GM19239 (cell line): ENCODE measurements at places on chromosomes 1 and 21.
A peak's percentile ranks its signal among the peaks of the same experiment; 100 is the strongest.

DNA sequence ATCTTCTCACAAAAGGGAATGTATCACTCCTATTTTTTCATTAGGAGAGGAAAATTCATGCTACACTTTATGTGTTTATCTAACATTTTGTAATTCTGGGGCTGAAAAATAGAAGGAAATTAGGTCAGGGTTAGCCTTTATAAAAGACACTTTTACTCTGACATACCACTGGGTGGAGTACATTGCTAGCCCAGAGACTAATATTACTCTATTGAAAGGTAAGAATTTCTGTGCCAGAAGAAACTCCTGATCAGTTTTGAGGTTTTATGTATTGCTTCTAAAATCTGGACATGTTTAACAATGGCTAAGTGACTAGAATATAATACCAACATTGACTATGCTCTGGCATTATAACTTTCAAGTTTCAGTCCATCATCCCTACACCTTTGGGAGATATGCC lies 724.6 kb downstream of the USP25 start:
- DNase-seq: no peak

DNA sequence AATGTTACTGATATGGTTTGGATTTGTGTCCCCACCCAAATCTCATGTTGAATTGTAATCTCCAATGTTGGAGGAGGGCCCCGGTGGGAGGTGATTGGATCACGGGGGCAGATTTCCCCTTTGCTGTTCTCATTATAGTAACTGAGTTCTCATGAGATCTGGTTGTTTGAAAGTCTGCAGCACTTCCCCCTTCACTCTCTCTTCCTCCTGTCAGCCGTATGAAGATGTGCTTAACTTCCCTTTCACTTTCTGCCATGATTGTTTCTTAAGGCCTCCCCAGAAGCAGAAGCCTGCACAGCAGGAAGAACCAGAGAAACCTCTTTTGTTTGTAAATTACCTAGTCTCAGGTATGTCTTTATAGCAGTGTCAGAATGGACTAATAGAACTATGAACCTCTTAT lies 28.4 kb downstream of the TRIM33 start:
- DNase-seq: peak; percentile 32

- DNase-seq: no peak
Measured at GRCh38 chr1:147777694-147778093, 17.3 kb upstream of the GJA5 start.

DNA sequence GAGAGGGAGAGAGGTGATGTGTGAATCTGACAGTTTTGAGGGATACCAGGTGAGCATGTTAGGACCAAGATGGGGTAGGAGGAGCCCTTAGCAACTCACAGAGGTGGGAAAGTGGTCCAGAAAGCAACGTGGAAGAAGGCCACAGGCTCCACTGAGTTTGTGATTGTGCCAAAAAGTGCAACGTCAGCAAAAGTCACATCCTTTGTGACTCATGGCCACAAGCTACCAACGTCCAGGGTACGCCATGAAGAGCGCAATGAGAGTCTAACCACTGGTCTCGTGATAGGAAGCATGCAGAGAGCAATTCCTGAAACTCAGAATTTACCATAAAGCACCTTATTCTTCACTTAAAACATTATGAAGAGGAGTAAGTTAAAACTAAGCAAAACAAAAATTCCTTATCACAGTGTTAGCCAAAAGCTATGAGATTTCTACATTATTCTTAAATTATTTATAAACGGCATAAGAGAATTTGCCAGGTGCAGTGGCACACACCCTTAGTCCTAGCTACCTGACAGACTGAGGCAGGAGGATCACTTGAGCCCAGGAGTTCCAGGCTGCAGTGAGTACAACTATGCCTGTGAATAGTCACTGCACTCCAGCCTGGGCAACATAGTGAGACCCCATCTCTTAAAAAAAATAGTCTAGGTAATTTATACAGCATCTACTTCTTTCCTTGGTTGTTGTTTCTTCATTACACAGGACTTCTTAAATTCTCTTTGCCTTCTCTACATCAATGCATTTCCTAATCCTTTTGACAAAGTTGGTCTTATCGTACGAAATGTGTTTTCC lies 55.2 kb downstream of the COLGALT2 start:
- no peak for DNase-seq

GRCh38 chr1:40822890-40823289 lies 39.3 kb downstream of the CITED4 start:
- DNase-seq: no peak

GRCh38 chr1:223716302-223716862 lies 4.0 kb downstream of the CAPN2 start:
- peak; percentile 48 for DNase-seq

DNA sequence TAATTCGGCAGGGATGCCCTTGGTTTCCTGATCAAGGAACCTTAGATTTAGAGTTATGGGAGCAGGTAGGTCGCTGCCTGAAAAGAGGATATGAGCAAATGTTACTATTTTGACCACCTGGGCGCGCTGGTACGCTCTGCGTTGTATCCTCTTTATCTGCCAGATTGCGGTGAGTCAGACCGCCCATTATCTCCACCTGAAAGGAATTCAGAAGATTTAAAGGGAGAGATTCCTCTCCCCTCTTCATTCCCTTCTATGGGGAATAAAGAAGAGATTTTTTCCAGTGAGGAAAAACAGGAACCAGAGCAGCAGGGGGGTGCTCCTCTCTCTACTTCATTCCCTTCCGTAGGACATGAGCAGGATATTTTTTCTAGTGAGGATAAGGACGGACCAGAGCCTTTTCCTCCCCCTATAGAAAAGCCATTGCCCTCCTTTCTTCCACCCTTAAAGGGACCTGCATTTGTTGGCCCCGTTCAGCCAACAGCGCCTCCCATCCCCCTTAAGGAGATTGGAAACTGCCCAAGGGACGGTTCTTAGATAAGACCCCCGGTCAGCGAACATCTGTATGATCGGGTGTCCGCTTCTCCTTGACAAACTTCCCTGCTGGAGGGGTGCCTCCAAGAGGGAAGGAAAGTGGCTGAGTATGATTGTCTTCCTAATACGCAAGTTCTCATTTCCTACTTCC lies 34.1 kb downstream of the CLCA1 start:
- DNase-seq: no peak

DNA sequence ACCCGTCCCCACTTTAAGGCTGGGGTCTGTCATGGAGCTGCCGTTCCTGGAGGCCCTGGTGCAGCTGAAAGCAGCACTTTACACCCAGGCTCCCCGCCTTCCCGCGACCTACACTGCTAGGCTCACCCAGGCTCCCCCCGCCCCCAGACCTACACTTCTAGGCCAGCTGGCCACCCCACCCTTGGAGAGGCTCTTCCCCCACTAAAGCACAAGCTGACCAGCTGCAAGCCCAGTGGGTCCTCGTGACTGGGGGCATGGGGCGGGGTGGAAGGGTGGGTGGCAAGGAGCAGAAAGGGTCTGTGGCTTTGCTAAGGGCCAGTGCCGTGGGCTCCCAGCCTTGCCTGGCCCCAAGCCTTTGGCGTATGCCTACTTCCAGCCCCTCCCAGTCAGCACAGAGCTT lies 9.7 kb upstream of the ARHGEF16 start:
- DNase-seq: no peak

GRCh38 chr21:14979264-14979663 lies 85.5 kb downstream of the NRIP1 start:
- DNase-seq: no peak

DNA sequence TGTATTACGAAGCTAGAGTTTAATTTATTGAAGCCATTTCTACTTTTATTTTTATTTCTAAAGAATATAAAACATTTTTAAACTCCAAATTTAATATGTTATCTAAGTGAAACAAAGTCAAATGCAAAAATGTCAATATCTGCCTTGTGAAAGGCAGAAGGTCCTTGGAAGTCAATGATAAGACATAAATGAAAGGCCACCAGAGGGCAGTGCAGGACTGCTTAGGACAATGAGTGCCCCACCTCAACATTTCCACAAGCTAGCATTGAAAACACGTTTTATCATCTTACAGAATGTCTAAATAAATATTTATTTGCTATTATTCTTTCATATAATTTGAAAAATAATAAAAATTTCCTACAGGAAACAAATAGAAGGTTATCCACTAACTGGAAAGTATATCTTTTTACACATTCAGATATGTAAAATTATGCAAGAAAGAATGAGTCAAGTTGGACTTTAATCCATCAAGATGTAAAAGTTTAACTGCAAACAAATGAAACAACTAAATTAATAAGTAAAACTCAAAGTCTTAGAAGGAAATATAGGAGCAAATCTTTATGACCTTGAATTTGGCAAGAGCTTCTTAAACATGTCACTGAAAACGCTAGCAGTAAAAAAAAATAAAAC lies 140.1 kb upstream of the FMN2 start:
- peak; percentile 22 for DNase-seq

GRCh38 chr1:207824691-207825408 lies 73.0 kb downstream of the CD46 start:
- DNase-seq: no peak

GRCh38 chr1:207497941-207498340 lies 2.0 kb downstream of the CR1 start:
- DNase-seq: no peak

- no peak for DNase-seq
Measured at GRCh38 chr1:51515982-51516648, 3.0 kb downstream of the EPS15 start.

- DNase-seq: no peak
Measured at GRCh38 chr1:64574301-64574700, 104.4 kb downstream of the CACHD1 start.

GRCh38 chr1:41498391-41498790 lies 13.9 kb upstream of the EDN2 start:
- no peak for DNase-seq

DNA sequence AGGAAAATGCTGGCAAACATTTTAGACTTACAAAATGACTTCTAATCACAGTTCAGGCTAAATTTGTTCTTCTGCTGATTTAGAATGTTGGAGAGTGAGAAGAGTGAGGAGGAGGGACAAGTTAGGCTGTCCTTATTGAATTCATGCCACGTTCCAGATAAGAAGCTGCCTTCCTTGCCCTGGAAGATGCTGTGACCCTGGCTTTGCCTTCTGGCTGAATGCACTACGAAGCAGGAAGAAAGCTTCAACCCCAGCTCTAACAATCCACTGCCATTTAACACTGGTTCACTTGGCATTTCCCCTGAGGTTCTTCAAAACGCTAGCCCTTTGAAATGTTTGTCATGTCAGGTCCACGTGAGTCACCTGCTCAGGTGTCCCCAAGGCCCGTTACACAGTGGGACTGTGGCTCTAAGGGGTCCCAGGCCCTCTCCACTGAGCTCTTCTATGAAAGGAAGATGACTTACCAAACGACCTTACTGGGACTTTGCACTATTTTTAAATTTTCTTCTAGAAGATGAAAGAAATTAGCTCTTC lies 30.0 kb upstream of the LRRC8C start:
- no peak for DNase-seq

DNA sequence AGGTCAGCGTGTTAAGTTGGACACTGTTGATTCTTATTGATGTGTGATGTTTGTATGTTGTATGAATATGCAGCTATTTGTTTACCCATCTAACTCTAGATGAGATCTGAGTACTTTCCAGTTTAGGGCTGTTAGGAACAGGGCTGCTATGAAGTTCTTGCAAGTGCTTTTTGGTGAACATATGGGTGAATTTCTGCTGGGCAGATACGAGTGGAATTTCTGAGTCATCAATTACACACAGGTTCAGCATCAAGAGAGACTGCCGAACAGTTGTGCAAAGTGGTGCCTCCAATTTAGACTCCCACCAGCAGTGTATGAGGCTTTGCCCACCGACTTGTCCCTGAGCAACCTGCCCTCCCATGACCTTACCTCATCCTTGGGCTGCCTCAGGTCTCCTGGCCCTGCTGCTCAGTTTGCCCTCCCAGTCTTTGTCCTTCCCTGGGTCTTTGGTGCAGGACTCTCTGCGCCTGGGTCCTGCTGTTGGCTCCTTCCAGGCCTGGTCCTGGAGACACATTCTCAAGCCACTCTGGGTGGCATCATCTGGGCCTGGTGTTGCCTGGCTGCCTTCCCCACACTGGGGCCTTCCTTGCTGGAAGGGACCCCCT lies 343.6 kb downstream of the PTPRU start:
- DNase-seq: no peak

- DNase-seq: no peak
Measured at GRCh38 chr1:115266729-115267421, 71.2 kb downstream of the NGF start.

DNA sequence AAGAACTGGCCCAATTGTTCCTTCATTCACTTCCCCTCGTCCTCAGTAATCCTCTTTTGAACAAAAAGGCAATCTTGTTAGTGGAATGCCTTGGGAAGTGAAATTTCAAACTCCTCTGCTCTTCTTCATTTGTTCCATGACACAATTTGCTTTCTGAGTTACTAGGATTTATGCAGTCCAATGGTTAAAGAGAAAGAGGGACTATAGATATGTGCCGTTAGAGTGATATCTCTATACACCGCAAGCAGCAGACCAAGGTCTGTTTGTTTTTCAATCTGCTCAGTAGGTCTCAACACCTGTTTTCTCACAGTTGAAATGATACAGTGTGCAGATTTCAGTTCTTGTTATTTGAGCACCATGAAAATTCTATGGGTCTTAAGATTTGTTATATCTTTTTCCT lies 244.0 kb downstream of the DNM3 start:
- no peak for DNase-seq

- DNase-seq: no peak
Measured at GRCh38 chr1:39852214-39852791, 31.0 kb downstream of the TRIT1 start.

GRCh38 chr1:19800076-19800804 lies 524 bp upstream of the TMCO4 start:
- DNase-seq: peak; percentile 64

DNA sequence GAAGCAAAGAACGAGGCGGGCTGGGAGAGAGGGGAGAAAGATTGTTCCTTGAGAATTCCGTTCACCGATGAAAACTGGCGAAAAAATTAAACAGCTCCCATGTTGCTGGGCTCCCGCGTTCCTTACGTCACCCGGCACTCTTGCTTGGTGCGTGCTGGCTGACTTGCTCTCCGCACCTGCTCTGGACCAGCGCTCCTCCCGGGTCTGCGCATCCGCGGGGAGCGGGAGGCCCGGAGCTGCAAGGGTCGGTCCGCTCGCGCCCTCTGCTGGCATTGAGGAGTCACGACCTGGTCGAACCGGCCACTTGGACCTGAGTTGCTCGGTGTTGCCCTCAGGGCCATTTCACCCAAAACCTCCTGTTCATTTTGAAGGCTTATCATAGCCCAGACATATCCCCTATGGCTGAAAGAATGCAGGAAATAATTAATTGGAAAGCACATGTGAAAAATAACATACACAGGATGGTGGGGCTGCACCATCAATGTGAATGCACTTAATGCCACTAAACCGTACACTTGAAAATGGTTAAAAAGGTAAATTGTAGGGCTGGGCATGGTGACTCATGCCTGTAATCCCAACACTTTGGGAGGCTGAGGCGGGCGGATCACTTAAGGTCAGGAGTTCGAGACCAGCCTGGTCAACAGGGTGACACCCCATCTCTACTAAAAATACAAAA lies 98.9 kb upstream of the BACE2 start:
- DNase-seq: peak; percentile 69

- no peak for DNase-seq
Measured at GRCh38 chr1:165056914-165057313, 299.6 kb downstream of the LMX1A start.
